Type B pancreatic cell (in vitro differentiated cells): ENCODE measurements at places on chromosomes 12 and 14.

DNA sequence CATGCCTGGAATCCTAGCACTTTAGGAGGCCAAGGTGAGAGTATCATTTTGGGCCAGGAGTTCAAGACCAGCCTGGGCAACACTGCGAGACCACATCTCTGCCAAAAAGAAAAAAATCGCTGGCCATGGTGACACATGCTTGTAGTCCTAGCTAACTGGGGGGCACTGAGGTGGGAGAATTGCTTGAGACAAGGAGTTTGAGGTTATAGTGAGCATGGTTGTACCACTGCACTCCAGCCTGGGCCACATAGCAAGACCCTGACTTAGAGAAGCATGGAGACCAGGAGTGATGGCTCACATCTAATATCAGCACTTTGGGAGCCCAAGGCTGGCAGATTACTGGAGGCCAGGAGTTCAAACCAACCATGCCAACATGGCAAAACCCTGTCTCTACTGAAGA, 9.2 kb downstream of the PTGES3 start:
- no peak for DNase-seq

DNA sequence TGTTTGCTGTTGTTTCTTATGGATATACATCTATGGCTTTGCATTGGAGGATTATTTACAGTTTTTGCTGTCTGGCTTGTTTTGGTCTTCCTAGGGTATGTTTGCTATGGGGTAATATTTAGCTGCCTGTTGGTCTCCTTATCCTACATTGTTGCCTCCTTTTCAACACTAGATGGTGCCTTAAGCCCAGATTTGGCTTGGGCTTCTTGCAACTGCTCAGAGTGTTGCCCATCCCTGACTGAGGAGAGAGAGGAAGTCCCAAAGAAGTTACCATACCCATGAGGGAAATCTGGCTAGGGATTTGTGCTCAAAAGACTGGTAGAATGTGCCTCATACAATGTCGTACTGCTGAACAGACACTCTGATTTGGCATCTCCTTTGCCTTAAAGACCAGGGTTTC, 94.6 kb upstream of the MUCL1 start:
- DNase-seq, result no peak

DNA sequence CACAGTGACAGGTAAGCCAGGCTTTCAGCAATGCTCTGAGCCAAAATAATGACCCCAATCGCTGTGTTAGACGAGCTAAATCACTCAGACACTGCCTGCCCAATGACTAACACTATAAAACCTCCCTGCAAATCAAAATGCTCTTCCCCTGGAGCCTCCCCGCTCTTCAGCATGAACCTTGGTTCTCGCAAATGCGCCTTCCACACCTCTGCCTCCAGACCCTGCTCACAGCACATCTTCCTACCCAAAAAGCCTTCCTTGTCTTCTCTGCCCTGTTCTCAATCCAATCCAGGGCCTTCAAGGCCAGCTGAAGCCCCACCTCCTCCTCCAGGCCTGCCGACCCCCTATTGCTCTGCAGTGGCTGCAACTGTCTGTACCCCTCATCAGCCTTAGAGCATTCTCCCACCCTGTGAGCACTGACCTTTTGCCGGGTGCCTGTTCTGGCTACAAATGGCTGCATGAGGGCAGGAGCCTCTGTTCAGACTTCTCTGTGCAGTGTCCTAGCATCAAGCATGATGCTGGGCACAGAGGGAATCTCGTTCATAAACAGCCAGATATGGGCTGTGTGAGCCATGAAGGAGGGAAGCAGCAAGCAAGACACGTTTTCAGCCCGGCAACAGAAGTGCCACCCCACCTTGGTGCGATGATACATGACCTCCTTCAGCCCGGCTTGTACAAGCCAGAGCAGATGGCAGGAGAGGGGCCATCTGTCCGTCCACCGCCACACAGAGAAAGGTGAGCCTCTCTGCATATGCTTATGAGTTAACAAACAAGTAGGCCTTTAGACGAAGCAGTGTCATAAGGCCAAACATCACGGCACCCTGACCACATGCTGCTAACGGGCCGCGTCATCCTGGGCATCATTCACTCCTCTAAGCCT, 64.5 kb upstream of the DDX11 start:
- no peak for DNase-seq

GRCh38 chr12:39990122-39991101, 115.5 kb downstream of the SLC2A13 start:
- DNase-seq, result no peak

DNA sequence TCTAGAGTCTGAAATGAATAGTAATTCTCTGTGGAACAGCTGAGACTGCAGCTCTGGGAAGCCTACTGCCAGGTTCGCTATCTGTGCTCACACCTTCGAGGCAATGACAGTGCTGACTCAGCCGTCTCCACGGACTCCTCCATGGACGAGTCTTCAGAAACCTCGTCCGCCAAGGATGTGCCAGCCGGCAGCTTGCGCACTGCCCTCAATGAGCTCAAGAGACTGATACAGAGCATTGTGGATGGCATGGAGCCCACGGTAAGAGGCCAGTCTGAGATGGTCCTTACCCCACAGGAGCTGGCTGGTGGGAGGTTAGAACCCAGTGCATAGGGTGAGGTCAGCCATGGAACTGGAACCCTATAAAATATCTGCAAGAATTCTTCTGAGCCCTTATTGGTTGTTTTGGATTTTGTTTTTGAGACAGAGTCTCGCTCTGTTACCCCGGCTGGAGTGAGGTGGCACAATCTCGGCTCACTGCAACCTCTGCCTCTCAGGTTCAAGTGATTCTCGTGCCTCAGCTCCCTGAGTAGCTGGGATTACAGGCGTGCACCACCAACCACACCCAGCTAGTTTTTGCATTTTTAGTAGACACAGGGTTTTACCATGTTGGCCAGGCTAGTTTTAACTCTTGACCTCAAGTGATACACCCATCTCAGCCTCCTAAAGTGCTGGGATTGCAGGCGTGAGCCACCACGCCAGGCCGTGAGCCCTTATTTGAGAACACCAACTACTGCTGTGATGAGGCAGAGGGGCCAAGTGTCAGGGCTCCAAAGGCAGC, 43.9 kb downstream of the RAB35 start:
- DNase-seq, result no peak
